Activated T-cell treated with anti-CD3 and anti-CD28 coated beads for 48 hours (primary cell): ENCODE measurements at places on chromosomes 6 and 20.

- no peak for DNase-seq
Observed at GRCh38 chr20:14488756-14489479, 151.5 kb upstream of the FLRT3 start.

- DNase-seq = no peak
Observed at GRCh38 chr20:61968036-61968810, 97.5 kb downstream of the TAF4 start.

- DNase-seq = no peak
Observed at GRCh38 chr20:44785768-44786167, 24.6 kb downstream of the RIMS4 start.

GRCh38 chr6:6749702-6750491 lies 161.4 kb downstream of the LY86 start:
- peak; percentile 25 for DNase-seq

DNA sequence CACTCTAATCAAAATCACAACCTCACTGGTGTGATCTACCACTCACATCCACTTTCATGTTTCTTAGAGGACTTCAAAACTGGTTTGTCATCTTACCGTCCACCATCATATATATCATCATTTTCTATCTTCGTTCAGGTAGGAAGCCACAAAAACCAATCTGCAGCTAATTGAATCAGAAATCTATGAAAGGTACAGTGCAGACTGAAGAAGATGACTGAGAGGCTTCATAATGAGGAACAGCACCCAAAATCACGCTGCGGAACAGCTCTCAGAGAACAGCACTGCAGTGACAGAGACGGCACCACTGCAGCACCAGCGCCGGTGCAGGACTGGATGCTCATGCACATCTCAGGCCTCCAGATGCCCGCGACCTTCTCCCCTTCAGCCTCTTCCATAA lies 13.0 kb downstream of the GMDS start:
- DNase-seq = no peak
